ENCODE measurements at places on chromosomes 3 and 15.

DNA sequence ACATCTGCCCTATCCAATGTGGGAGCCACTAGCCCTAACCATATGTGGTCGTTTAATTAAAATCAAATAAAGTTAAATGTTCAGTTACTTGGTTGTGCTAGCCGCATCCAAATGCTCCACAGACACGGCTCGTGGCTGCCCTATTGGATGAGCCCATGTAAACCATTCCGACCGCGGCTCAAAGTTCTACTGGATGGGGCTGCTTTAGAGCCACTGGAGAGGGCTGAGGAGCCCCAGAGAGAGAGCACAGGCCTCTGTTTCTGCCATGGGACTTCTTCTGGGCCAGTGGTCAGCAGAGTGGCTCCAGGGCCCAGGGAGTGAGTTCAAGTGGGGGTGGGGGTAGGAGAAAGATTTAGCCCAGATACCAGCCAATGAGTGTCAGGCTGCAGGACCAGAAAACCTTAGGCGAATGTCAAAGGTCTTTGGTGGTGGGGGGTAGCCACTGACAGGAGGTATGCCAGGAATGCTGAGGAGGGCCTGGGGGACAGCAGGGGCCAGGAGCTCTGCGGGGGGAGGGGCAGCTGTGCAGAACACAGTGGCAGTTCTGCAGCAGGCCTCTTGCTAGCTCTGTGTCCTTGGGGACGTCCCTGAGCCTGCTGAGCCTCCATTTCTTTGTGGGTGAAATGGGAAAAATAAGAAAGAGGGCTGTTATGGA is 30.1 kb downstream of the SPSB4 start:
- no peak for DNase-seq

GRCh38 chr3:79140708-79141107 is 627.1 kb downstream of the ROBO1 start:
- no peak for DNase-seq

- no peak for DNase-seq
Observed at GRCh38 chr15:71149646-71150557, 34.6 kb downstream of the THSD4 start.

GRCh38 chr3:175404621-175405020 is 545.5 kb downstream of the NAALADL2 start:
- DNase-seq: no peak

DNA sequence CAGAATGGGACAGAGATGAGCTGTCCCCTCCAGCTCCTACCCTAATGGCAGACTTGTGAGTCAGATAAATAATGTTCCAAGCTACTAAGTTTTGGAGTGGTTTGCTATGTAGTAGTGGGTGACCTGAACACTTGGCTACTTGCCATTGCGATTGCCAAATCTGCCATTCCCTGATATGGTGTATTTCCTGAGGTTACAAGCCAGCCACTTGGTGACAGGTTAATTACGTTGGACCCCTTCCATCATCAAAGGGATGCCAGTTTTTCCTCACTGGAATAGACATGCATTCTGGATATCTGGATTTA is 33.6 kb downstream of the MORF4L1 start:
- DNase-seq: no peak

- DNase-seq: no peak
Observed at GRCh38 chr3:54901906-54902685, 25.8 kb downstream of the LRTM1 start.

DNA sequence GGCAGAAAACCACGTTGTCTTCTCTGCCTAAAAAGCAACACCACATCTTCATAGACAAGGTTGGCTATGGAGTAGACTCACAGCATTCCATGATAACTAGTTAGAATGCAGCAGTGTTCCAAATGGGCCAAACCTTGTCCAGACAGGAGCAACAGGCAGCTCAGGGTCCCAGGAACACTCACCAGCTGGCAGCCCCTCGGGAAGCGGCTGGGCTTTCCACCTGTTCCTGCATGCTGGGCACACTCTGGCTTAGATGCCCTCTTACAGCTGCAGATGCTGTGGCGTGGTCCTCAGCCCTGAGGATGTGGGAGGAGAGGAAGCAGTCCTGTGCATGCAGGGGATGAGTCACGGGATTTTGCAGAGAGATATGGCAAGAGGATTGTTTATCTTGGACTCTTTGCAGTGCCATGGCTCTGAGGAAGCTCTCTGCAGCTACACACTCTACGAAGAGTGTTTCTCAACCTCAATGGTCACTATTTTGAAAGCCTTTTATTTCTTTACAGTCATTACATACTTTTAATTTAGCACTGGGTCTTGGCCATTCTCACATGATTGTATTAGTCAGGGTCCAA is 11.3 kb downstream of the NRROS start:
- DNase-seq: no peak

DNA sequence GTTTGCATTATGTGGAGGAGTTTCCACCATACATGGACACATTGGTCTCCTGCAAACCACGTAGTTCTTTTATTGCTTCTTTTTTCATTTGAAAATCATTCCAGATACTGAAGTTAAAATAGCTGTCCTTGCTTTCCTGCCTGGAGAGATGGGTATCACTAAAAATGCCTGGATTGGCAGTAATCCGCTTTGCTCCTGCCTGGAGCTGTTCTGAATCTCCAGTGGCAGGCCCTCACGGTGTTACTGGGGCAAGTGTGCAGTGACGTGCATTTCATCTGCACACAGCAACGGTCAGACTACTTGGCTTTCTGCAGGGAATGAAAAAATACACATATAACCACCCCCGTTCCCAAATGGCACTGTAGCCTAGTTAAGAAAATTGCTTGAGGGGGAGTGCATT is 272.9 kb downstream of the IL5RA start:
- no peak for DNase-seq

Measured in activated CD4-positive, alpha-beta T cell treated with anti-CD3 and anti-CD28 coated beads, Interleukin-2, amount 50 U/mL, for 48 hours (primary cell).